ENCODE measurements at places on chromosomes 16 and 17.

DNA sequence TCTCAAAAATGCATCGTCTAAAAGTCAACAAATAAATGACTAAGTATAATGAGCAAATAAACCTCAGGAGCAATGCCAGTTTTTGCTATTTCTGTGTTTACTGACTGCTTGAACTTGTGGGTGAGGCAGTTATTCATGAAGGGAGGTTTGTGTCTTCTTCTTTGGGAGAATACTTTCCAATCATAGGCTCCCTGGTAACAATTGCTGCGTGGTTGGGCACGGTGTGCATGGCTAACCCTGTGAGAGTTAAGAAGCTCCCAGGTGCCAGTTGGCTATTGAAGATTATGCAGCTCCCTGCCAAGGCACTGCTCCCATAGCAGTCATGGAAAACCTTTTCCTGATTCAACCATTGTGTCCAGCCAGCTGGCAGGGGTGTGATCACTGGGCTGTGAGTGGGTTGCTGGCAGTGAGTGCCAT, 775.9 kb upstream of the GOT2 start:
- no peak for DNase-seq

GRCh38 chr17:61474934-61475333, 22.7 kb downstream of the TBX4 start:
- DNase-seq: no peak

GRCh38 chr17:42212382-42212781, 18.1 kb upstream of the GHDC start:
- no peak for DNase-seq

DNA sequence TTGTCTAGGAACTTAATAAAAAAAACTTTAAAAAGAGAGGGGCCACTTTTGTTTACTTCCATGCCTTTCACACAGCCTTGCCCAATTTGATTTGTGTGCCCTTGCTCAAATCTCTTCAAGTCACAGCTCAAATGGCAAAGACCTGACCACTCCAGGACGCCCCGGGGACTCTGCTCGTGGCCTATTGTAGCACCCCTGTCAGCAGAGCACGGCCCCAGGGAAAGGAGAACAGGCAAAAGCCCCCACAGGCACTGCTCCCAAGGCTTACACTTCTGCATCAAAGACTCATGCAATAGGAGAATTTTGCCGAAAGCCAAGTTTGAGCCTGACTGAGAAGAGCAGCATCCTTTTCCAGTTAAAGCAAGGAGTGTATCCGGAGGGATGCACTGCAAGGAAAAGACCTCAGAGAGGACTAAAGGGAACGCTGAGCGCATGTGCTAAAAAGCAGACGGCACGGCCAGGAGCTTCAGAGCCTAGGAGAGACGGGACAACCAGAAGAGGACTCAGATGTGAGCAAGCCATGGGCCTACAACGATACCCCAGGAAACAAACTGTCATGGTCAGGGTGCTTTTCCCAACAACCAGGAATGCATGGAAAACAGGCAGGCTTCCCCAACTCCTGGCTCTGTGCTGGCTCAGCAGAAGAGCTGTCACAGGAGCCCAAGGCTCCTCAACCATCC, 8.2 kb downstream of the CREBBP start:
- no peak for DNase-seq

DNA sequence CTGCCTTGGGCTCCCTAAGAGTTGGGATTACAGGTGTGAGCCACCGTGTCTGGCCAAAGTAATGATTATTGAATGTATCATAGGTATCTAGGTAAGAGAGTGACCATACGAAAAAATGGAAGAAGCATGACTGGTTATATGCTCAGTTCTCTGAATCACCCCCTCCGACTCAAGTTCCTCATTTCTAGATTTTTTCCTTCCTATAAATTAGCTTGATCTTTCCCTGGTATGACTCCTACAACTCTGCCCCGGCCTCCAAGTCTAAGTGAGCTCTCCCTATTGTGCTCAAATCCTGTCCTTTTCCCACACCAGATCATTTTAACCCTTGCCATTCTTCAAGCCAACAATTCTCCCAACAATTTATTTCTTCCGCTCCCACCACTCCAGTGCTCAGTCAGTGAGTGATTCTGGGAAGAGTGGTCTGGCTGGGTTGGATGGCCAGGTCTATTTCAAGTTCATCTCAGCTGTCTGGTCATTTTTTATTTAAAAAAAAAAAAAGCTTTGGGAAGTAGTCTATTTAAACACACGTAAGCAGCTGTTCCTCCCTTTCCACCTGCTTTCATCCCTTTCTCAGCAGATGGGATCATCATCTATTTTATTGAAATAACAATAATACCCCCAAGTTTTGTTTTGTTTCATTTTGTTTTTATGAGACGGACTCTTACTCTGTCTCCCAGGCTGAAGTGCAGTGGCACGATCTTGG, 120.2 kb upstream of the HS3ST2 start:
- DNase-seq: no peak

GRCh38 chr16:50469744-50470321, 78.4 kb upstream of the NKD1 start:
- DNase-seq: no peak

GRCh38 chr16:56190677-56191155, 573 bp upstream of the GNAO1 start:
- peak; percentile 32 for DNase-seq

DNA sequence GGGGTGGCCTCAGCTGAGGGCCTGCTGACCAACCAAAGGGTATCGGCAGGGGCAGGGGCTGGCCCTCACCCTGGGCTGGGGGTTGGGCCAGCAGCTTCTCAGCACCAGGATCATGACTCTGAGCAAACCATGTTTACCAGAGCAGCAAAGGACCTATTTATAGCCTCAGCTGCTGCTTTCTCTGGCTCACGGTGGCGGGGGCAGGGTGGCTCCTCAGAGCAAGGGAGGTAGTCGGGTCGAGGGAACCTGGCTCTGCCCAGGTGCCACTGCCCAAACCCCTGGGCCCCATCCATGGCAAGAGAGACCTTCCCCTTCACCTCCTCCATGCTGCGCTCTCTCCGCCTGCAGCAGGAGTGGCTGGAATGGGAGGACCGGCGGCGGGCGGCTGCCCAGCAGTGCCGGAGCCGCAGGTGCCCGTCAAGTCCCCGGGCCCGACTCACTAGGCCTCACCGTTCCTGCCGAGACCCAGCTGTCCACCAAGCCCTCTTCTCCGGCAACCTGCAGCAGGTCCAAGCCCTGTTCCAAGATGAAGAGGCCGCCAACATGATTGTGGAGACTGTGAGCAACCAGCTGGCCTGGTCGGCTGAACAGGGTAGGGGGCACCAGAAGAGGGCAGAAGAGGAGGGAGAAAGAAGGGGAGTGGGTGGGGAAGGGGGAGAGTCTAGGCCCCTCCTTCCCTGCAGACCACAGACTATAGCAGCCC, at the start of gene ASB16:
TSS of gene ASB16 (plus strand) at position 206 of the 703 bp plus-strand sequence. CDS start at position 292, 86 bp downstream.
- DNase-seq: no peak

DNA sequence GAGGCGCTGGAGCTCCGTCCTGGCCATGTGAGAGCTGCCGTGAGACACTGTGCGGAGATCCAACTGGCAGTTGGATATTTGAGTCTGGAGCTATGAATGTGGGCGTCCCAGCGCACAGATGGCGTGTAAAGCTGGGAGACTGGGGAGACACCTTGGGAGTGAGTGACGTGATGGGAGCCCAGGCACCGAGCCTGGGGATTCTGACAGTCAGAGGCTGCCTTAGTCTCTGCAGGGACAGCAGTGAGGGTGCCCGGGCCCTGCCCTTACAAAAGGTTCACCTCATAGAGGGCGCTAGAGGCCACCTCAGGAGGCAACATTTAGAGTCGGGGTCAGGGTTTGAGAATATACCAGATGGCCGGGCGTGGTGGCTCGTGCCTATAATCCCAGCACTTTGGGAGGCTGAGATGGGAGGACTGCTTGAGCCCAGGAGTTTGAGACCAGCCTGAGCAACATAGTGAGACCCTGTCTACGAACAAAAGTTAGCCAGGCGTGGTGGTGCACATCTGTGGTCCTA, 194.1 kb upstream of the GSE1 start:
- no peak for DNase-seq

DNA sequence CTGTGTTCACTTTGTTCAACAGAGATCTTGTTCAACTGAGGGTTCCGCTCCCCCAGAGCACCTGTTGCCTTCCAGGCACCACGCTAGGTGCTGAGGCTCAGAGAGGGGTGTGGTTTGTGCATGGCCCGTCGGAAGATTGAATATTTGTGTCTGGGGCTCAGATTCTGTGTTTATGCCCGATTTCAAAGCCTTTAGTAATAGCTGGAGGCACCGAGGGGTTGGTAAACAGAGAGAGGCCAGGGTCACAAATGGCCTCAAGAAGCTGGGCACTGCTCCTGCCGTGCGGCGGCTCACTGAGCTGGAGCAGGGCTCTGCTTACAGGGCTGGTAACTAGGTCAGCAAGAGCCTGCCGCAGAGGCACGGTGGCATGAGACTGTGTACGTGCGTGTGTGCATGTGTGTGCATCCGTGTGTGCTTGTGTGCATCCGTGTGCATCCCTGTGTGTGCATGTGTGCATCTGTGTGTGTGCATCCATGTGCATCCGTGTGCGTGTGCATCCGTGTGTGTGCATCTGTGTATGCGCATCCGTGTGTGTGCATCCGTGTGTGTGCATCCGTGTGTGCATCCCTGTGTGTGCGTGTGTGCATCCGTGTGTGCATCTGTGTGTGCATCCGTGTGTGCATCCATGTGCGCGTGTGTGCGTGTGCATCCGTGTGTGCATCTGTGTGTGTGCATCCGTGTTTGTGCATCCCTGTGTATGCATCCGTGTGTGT, 5.4 kb downstream of the ITGAE start:
- no peak for DNase-seq

GRCh38 chr16:84461413-84462295, 42.8 kb downstream of the MEAK7 start:
- no peak for DNase-seq

DNA sequence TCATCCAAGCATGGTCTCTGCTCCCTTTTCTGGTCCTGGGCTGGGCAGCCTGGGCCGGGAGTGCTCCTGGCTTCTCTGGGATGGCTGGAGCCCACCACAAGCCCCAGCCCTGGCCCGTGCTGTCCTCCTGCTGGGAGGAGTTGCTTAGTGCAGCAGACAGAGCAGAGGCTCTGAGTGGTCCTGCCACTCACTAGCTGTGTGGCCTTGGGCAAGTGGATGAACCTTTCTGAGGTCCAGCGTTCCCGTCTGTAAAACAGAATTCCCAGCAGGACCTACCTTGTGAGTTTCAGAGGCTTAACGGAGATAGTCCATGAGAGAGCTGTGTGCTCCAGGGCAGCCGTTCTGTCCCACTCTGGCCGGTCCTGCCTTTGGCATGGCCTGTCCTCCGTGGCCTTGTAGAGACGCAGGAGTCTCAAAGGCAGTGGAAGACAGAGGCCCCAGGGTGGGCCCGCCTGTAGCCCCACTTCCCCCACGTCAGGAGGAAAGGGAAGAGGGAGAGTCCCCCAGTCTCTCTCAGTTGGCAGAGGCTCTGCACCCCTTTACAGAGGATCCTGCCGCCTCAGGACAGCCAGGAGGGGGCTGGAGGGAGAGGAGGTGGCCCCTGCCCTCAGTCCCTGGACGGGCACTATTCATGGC, 7.8 kb downstream of the MYO15B start:
- no peak for DNase-seq

DNA sequence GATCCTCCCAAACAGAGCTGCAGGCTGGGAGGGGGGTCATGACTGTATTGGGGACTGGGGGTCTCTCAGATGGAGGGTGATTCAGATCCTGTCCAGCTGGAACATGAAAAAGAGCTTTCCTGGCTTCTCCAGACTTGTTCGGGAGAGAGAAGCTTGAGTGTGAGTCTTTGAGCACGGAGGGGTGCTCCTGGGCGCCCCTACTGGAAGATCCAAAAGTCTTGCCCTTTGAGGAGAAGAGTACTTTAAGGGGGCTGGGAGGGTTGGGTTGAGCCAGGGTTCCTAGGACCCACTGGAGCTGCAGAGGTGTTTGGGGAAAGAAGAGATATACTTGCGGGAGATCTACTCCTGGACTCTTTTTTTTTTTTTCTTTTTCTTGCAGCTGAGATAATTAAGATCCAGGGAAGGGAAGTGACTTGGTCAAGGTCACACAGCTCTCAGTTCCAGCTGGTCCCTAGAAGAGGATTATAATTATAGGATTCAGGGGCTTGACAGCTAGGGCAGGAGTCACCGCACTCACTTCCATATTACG, 8.4 kb downstream of the RARA start:
- DNase-seq: no peak

- DNase-seq: no peak
Measured at GRCh38 chr17:9937241-9937761, 32.2 kb upstream of the RCVRN start.

DNA sequence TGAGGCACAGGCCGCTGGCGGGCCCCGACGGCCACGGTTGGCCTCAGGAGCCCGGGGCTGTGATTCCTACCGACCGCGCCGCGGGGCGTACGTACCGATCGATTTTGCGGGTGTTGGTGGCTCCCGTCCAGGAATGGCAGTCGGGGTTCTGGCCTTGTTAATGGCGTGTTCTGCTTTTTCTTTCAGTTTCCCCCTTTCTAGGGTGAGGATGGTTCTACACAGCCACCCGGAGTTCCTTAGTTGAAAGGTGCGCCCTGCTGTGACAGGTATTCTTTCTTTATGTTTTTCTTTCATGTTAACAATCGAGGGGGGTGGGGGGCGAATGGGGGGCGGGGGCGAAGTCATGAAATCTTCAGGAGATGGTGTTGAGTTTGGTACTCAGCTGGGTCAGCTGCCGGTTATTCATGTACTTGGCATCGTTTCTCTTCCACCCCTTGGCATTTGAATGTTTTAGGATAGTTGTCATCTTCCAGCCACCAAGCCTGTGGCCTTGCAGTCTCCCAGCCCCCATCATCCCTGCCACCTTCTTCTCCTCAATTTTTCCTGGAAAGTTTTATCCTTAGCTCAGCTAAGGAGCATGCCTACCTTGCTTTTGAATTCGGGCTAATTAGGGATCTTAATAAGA, 802 bp downstream of the CYLD start:
- peak; percentile 8 for DNase-seq

GRCh38 chr17:8188263-8188839, 1.6 kb downstream of the BORCS6 start:
- DNase-seq: no peak

GRCh38 chr16:58931436-58931835, 197.3 kb upstream of the GOT2 start:
- no peak for DNase-seq

- no peak for DNase-seq
Measured at GRCh38 chr16:80759419-80760162, 44.8 kb downstream of the CDYL2 start.

- DNase-seq: no peak
Measured at GRCh38 chr17:901191-901950, 78.2 kb downstream of the NXN start.

DNA sequence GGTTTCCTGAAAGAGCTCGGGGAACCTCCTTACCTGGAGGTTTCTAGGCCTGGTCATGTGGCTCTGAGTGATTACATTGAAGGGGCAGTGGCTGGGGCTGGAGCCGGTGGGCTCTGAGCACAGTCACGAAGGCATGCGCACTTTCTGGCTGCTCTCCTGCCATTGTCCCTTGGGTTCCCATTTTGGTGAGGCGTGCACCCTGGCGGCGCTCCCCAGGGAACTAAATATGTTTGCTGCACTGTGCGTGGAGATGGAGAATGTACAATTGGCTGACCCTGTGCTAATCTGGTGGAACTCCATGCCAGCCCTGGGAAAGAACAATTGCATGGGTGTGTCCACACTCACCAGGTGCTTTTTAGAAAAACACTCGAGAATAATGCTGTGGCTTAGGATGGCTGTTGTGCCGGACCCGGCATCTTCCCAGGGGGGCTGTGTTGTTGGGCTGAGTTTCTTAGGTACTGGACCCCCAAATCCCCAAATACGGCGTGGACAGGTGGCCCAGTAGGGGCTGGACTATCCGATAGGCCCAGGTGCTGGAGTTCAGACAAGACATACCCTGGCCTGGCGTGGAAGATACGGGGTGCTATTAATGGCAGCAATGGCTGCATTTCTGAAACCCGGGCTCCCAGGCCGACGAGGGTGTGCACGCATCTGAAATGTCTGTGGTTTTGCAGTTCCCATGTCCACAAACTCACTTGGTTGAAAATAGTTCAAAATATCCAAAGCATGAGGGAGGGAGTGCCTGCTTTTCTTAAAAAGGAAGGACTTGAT, 230.5 kb downstream of the SEC14L1 start:
- DNase-seq: no peak

Measured in SW 1271 (cell line).